ENCODE measurements at places on chromosomes 1 and 21.

- DNase-seq, result no peak
These were observed 278.6 kb upstream of the LYPLAL1 start for GRCh38 chr1:218895064-218895587.

GRCh38 chr1:26016953-26017545, 4.5 kb upstream of the EXTL1 start:
- DNase-seq, result no peak

- peak; percentile 63 for DNase-seq
These were observed 599.8 kb upstream of the CXADR start for GRCh38 chr21:16913010-16913409.

DNA sequence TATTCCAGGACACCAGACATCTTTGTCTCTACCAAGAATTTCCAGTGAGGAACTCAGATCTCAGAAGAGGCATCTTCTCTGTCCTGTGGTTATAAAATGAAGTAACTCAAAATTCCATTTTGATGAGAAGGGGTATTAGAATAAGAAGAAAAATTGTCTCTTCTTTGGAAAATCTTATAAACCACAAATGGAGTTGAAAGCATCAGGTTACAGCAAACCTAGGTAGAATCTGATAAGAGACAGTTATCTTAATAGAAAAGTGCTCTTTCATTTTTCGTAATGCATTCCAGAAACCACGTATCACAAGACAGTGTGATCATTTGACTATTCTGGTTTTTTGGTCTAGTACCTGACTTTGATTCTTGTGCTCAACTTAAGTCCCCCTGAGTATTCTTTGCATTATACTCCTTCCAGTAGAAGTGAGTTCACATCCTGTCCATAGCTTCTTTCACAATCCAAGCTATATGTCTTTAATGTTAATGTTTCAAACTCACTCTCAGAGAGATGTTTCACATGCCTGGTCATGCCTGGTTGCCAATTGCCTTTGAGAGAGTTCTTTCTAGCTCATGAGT, 120.9 kb upstream of the PRDX6 start:
- no peak for DNase-seq

GRCh38 chr1:113857776-113858175, 13.7 kb downstream of the PTPN22 start:
- no peak for DNase-seq
